Dorsolateral prefrontal cortex (tissue), 122 donors: ENCODE measurements at places on chromosomes 12 and 14. TPM values are rescaled to one million over a fixed set of nuclear protein-coding genes. Genes with fewer than 3 reads are reported as not detected.

- DNase-seq = no peak
These were observed 7.0 kb upstream of the CEBPE start for GRCh38 chr14:23125933-23126524.

AJUBA gene
- total RNA-seq = 1.3 TPM

GRCh38 chr12:107903341-107904061, 129.0 kb downstream of the ASCL4 start:
- DNase-seq = no peak

DNA sequence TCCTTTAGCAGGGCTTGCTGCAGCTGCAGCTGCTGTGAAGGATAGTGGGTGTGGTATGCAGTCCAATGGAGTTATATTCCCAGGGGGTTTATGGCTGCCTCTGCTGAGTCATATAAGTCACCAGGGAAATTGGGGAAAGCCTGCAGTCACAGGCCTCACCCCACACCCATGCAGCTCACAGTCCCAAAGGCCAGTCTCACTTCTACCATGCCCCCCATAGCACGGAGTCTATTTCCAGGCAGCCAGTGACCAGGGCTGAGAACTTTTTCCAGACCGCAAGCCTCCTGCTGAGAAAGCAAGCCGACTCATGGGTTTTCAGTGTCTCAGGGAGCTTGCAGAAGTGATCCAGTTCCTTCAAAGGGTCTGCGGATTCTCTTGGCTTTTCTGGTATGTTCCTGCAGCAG, 322.4 kb upstream of the CLEC14A start:
- no peak for DNase-seq

GRCh38 chr14:65045006-65045405, 57.3 kb downstream of the MAX start:
- DNase-seq = no peak

GRCh38 chr12:78442454-78442801, 422.1 kb upstream of the SYT1 start:
- DNase-seq = no peak

- DNase-seq = no peak
These were observed 8.9 kb upstream of the MYRFL start for GRCh38 chr12:69816082-69816481.

- DNase-seq = peak; percentile 45
These were observed 1.4 kb downstream of the SYNE3 start for GRCh38 chr14:95515080-95515489.
